ENCODE measurements at places on chromosomes 13 and 19. TPM values are rescaled to one million over a fixed set of nuclear protein-coding genes. Genes with fewer than 3 reads are reported as not detected.

Gene FGF22
- total RNA-seq = not detected

Gene FCAR
- not detected for total RNA-seq

Gene SIGLEC7
- total RNA-seq = not detected

Gene RFPL4A
- 1.1 TPM for total RNA-seq

Data from SJCRH30 (cell line).